H4 (cell line): ENCODE measurements at places on chromosomes 6 and 20. TPM values are rescaled to one million over a fixed set of nuclear protein-coding genes. Genes with fewer than 3 reads are reported as not detected.

DNA sequence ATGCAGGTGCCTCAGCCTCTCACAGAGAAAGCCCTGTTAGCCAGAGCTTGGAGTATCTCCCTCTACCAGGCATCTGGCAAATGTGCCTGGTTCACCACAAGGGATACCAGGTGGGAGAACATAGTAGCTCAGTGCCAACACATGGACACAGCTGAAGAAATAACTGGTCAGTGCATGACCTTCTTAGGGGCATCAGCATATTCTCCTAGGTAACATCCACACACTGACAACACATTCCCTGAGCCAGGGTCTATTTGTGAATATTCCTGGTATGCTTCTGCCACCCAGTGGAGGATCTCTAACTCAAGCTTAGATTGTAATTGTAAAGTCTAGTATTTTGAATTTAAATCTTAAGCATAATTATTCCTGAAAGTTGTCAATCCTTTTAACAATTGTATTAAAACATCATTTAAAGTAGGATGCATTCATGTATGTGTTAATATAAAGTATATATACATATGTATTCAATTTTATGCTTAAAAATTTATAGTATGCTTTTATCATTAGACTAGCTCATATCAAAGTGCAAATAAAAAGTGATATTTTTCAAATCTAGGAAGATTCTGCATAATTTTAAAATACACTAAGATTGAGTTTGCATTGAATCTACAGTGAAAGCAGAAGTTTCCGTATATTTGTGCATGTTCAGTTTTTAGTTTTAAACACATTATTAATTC, 45.3 kb upstream of the COL21A1 start:
- DNase-seq, result peak; percentile 69

The FAM83C gene
- total RNA-seq, result not detected in 2 replicates

DNA sequence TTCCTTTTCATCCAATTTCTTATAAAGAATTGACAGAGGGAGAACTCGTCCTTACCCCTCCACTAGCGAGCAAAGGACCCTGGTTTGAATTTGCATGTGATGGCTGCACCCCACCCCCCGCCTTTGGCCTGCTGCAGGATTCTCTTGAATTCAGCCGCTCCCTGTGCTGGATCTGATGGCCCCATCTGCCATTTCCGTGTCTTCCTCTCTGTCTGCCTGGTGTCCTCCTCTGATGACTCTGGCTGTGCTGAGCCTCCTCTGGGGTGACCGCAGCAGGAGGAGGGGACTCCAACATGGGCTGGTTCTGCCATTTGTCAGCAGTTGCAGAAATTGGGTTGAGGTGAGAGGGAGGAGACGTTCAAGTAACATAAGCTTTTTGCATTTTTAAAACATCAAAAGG, 188.8 kb downstream of the DLL1 start:
- no peak for DNase-seq

DNA sequence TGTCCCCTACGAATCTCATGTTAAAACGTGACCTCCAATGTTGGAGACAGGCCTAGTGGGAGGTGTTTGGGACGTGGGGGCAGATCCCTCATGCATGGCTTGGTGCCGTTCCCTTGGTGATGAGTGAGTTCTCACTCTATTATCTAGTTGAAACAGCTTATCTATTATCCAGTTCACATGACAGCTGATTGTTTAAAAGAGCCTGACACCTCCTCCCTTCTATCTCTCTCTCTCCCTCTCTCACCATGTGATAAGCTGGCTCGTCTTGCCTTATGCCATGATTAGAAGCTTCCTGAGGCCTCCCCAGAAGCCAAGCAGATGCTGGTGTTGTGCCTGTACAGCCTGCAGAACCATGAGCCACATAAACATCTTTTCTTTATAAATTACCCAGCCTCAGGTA, 32.9 kb upstream of the RIPK1 start:
- DNase-seq, result no peak

DNA sequence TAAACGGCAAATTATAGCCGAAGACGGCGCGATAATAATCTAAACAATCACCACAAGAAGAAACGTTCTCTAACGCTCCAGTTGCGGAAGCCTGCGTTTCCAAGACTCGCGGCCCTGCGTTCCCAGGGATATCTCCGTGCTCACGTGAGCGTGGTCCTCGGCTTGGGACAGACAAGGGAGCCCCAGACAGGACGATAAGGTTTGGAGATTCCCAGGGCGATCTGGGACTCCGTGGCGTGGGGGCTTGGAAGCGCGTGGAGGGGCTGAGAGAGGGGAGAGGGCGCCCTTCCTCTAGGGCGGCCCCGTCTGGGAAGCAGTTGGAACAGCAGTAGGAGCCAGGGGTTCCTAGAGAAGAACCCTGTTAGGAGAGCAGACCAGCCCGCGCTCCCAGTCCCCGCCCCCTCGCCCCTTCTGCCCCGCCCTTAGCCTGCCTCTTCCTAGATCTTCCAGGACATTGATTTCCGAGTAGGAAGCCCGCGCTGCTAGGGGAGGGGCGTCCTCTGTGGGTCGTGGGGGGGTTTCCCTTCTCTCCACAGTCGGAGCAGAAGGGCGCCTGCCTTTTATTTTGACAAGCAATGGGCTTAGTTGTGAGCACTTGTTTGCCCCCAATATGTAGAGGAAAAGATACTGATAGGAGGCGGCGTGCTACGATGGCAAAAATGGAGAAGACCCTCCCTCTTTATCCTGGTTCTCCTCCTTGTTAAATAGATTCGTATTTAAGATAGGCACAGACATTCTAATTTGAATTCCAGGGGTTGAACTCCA, 10.6 kb downstream of the NRN1 start:
- DNase-seq, result peak; percentile 65

The RNF5 gene
- total RNA-seq, result 55.7 and 56.9 TPM in 2 replicates

The POU3F2 gene
- total RNA-seq, result 0.10 and 0.14 TPM in 2 replicates

The ANKS1A gene
- 7.0 and 8.8 TPM in 2 replicates for total RNA-seq
